ENCODE measurements at places on chromosomes 7 and 10.

- DNase-seq, result no peak
Observed at GRCh38 chr7:100677308-100678267, 4.0 kb downstream of the GNB2 start.

- DNase-seq, result no peak
Observed at GRCh38 chr7:93148144-93148543, at the start of gene SAMD9L. Gene SAMD9L (minus strand): TSS chr7:93148385. CDS start chr7:93135971, 12,414 bp downstream.

- no peak for DNase-seq
Observed at GRCh38 chr10:49488056-49488717, 50.7 kb downstream of the ERCC6 start.

GRCh38 chr10:48773580-48773979, 88.9 kb downstream of the WDFY4 start:
- DNase-seq, result no peak

- no peak for DNase-seq
Observed at GRCh38 chr10:87608756-87609155, 50.9 kb upstream of the PAPSS2 start.

GRCh38 chr7:4683043-4683883, 1.2 kb downstream of the FOXK1 start:
- no peak for DNase-seq

GRCh38 chr7:37357637-37357996, 91.0 kb downstream of the ELMO1 start:
- no peak for DNase-seq

- DNase-seq, result no peak
Observed at GRCh38 chr10:78684947-78685346, 383.8 kb upstream of the ZMIZ1 start.

GRCh38 chr7:130831817-130832481, 97.9 kb upstream of the KLF14 start:
- DNase-seq, result no peak

GRCh38 chr7:41069635-41070034, 633.3 kb downstream of the INHBA start:
- no peak for DNase-seq

GRCh38 chr7:106872763-106873162, 7.7 kb downstream of the PIK3CG start:
- DNase-seq, result no peak

- DNase-seq, result no peak
Observed at GRCh38 chr10:118792526-118792925, 37.8 kb upstream of the CACUL1 start.

DNA sequence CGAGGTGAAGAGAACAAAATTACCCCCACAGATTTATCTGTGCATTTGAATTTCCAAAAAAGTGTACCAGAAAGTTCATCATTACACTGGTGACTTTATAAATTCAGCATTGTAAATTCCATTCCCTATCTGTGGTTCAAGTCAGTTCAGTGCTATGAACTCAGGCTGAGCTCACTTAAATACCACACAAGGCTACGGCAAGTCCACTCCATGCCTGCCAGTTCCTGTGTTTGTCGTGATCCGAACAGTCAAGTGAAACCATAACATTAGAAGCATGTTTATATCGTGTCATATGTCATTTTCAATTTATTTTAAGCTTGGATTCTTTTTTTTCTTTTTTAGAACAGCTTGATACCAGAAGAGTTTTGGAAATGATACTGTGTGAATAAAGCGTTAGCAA, 14.8 kb downstream of the MBL2 start:
- no peak for DNase-seq

DNA sequence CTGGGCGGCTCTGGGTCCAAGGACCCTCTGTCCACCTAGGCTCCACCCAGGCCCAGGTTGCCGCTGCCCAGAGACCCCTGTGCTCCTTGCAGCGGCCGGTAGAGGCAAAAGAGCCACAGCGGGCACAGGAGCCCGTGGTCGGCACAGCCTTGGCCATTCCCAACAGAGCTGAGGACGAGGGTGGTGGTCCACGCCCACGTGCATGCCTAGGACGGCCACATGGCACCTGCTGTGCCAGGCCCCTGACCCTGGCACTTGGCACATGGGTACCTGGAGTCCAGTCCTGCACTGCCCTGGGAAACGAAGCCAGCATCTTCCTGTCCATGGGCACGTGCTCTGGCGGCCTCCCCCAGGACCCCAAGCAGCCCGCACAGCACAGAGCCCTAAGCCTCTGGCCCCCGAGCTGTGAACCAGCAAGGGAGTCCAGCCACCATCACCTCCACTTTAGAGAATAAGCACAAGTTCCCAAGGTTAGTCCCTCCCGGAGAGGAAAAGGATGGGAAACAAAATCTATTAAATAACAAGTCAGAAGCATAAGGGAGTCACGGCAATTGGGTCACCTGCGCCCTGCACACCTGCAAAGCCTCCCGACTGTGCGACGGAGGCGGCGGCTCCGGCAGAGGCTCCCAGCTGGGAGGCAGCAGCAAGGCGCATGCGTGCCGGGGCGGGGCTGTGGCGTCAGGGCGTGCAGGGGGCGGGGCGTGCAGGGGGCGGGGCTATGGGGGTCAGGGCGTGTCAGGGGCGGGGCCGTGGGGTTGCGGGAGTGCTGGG, 59.1 kb downstream of the STK32C start:
- DNase-seq, result peak; percentile 79

GRCh38 chr10:76169246-76169645, 737.8 kb downstream of the LRMDA start:
- DNase-seq, result no peak

DNA sequence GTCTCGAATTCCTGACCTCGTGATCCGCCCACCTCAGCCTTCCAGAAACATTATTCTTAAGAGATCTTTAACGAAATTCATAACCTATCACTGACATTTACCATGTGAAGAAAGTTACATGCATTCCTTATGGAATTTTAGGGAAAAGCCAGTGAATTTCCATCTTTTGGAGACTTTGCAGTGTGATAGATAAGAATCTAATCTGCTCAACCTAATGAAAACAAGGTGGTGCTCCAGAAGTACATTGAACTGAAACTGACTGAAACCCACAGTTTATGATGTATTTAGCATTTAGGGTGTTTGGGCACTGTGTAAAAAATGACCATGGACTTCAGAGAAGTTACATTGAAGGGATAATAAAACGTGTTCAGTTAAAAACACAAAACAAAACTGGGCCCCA, 43.6 kb downstream of the SRI start:
- DNase-seq, result no peak

GRCh38 chr10:49176310-49177268, 11.6 kb downstream of the TMEM273 start:
- no peak for DNase-seq

- DNase-seq, result no peak
Observed at GRCh38 chr7:20021066-20021465, 196.1 kb downstream of the MACC1 start.

GRCh38 chr10:5666841-5667630, 641 bp upstream of the ASB13 start:
- no peak for DNase-seq

DNA sequence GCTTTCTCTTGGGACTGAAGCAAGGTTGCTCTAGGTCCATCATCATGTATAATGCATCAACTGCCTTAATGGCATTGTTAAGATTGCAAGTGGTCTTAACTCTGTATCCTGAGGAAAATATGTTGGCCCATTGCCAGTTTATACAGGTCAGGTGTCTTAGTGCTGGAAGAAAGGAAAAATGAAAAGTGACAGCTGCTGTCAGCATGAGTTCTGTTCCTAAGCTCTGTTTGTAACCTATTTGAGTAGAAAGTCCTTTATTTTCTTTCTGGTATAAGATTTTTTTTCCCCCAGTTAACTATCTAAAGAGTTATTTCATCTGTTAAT, 127.2 kb downstream of the SRI start:
- DNase-seq, result no peak

DNA sequence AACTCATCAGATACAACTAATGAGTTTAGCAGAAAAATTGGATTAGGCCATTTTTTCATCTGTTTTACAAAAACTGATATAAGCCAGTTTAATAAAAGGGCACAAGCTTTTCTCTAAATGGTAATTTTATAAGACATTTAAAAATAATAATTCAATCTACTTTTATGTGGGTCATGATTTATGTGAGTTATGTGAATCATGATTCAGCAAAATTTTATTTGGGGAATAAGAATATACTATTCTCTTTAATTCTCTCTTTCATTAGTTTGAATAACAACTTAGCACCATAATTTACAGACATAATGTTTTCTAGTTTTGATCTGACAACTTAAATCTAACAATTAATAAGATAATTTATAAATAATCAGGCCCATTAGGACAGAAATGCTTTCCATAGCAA, 63.8 kb upstream of the TEX47 start:
- no peak for DNase-seq

GRCh38 chr7:144818511-144818910, 17.3 kb downstream of the TPK1 start:
- DNase-seq, result no peak

GRCh38 chr7:119733127-119733879, 539.7 kb upstream of the KCND2 start:
- no peak for DNase-seq

GRCh38 chr7:29917641-29918040, 72.0 kb downstream of the SCRN1 start:
- no peak for DNase-seq

DNA sequence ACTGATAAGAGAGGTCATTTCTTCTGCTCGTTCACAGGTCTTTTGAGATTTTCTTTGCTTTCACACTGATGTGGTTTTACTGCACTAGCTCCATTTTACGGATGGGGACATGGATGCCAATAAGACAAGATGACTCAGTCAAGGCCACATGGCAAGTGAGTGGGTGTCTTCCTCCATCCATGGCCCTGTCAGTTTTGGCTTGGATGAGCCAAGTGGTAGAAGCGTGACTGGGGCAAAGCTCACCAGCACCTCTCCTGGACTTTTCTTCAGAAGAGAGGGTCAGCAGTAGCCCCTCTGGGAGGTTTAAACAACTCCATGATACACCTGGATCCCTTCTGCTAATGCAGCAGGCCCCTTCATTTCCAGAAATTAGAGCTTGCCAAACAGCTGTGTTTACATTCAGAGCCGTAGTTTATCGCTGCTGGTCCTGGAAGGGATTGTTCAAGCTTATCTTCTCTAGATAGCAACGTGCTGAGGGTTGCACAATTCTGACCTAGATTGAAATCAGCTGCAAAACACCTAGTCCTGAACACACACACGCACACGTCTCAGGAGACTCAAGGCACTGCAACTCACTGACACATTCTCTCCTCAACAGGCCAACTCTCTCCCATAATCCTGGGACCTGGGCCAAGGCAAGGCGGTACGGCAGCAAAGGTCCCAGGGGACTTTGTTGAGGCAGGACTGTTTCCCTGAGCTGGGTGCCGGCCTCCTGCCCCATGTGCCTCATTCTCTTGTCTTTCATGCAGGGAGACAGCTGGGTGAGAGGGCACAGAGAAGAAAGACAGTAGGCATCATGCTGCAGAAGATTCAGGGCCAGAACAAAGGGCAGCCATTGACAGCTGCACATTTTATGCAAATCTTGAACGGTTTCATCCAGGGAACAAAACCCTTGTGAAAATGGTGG, 14.2 kb upstream of the PDCD4 start:
- no peak for DNase-seq

- peak; percentile 6 for DNase-seq
Observed at GRCh38 chr10:127903789-127904188, 3.1 kb upstream of the PTPRE start.

DNA sequence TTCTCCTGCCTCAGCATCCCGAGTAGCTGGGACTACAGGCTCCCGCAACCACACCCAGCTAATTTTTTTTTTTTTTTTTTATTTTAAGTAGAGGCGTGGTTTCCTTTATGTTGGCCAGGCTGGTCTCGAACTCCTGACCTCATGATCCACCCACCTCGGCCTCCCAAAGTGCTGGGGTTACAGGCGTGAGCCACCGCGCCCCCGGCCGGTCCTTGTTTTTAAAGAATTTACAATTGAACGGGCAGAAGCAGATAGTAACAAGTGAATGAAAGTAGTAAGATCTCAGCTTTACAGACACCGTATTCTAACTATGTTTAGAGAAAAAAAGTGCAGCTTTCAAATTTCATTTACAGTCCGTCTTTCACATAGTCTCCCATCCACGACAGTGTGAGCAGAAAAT, 112.5 kb upstream of the VWC2 start:
- no peak for DNase-seq

DNA sequence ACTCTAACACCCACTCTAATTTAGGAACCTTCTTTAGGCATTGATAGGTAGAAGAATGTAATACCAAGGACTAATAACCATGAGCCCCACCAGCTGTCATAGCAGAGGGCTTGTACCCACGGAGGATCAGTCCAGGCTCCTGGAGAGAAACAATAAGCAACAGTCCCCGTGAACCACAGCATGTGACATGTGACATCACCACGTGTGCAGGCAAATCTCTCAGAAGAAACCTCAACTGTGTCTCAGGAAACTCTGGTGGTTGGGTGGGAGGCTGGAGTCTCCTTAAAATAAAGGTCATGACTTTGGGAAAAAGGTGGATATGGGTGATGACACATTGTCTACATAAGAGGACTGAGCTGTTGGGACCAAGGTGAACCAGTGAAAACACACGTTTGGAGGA, 653.9 kb upstream of the FOXK1 start:
- no peak for DNase-seq

DNA sequence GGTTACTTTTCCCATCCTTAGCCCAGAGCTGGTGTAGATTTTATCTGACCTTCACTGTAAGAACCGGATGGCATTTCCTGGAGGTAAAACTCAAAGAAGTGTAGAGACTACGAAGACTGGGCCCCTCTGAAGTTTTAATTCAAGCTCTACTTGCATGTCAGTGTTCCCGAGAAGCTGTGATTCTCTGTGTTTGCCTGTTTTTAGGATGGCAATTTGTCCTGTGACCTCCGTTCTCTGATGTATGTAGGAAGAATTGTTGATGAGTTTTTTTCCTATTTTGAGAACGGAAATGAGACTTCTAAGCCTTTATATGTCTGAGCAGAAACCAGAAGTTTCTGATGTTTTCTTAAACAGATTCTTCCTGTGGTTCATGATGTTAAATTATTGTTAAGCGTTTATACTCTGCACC, 94.1 kb downstream of the CDCA7L start:
- DNase-seq, result no peak

DNA sequence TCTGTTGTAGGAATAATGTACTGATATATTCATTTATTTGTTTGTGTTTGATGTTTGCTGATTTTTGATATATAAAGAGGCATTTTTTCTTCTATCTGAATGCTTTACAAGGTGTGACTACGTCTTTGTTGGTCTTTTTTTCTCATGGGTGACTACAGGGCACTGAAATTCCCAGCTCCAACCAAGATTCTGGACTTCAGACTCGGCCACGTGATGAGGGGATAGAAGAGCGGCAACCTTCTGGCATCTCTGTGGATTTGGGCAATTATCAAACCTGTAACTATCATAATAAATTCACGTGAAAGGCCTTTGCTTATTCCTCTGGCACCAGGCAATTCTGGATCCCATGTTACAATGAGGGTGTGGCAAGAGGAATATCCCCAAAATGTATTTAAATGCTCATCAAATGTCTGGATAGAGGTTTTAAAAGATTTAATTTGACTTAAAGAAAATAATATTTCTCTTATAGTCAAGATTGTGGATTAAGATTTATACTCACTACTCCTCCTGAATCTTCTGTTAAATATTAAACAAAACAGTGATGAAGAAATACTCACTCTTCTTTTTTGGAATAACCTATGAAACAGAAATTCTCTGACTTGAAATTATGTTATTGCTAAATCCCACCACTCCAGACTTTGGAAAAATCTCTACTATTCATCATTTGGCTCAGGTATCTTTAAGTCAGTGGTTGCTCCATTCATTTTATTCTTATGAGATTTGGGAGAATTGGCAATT, 276.3 kb downstream of the GPR37 start:
- no peak for DNase-seq
